ENCODE measurements at places on chromosomes 7 and 10.

DNA sequence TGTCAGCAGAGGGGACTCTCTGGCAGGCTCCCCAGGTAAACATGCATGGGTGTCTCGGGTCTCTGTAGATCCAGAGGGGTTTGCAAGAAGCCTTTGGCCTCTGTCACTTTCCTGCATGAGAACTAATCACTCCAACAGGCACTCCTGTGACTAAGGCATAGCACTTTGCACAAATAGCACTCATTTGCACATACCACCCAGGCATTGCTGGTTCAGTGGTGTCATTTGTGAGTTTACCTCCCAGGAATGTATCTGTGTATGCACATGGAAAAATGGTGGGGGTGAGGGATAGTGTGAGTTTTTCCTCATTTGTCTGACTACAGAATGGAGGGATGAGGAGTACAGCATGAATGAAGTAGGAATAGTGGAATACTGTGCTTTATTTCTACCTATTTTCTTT lies 39.5 kb downstream of the CNNM1 start:
- H3K27me3 ChIP-seq, result peaks cover 35% of the 10 kb centered on the region
- H3K27ac ChIP-seq, result no peak overlapping the region
- no peak for DNase-seq
- no peaks in the 10 kb centered on the region for H3K36me3 ChIP-seq
- H3K4me3 ChIP-seq, result no peak overlapping the region

GRCh38 chr10:18797286-18797685 lies 138.1 kb downstream of the ARL5B start:
- H3K36me3 ChIP-seq, result no peaks in the 10 kb centered on the region
- H3K4me3 ChIP-seq, result no peak overlapping the region
- no peak for DNase-seq
- H3K4me1 ChIP-seq, result peaks cover 8% of the 10 kb centered on the region

DNA sequence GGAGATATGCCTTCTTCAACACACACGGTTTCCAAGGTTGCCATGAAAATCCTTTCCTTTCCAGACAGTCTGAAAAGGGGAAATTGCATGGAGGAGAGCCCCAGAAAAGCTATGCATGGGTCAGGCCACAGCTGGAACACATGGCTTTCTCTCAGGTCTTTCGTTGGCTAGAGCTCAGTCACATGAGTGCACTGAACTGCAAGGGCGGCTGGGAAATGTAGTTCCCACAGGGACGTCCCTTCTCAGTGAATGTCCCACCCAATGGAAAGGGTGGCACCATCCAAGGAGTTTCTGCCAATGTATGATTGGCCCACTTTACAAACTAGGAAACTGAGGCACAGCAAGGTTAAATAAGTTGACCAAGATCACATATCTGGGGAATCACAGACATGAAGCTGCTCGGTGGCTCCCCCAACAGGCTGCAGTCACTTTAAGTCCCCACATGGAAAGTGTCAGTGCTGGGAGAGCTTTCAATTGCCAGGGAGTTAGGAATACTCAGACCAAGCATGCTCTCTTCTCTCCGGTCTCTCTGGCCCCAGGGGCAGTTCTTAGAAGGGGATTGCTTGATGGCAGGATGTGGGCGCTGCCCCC lies 571.3 kb downstream of the GLRX3 start:
- no peak for DNase-seq
- no peak overlapping the region for H3K27ac ChIP-seq
- no peaks in the 10 kb centered on the region for H3K36me3 ChIP-seq
- H3K4me3 ChIP-seq, result no peak overlapping the region
- no peaks in the 10 kb centered on the region for H3K4me1 ChIP-seq
- no peaks in the 10 kb centered on the region for H3K27me3 ChIP-seq

GRCh38 chr10:130763071-130763470 lies 548.5 kb downstream of the TCERG1L start:
- no peaks in the 10 kb centered on the region for H3K27me3 ChIP-seq
- H3K4me1 ChIP-seq, result no peaks in the 10 kb centered on the region
- no peak overlapping the region for H3K4me3 ChIP-seq
- no peak overlapping the region for H3K27ac ChIP-seq
- no peaks in the 10 kb centered on the region for H3K36me3 ChIP-seq

DNA sequence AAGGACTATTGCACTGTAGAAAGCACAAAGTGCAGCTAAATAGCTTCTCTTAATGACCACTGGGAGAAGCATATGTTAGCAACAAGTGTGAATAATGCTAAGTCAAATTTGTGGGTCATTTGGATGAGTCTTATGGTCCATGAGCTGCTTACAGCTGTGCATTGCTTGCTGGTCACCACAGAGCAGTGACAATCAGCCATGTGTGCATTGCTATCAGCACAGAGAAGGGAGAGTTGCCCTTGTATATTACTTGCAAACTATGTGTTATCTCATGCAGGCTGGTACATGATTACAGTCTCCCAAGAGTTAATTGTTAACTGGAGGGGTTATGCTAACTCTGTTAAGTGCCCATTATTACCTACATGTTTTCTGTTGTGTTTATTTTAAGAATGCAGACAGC lies 25.7 kb downstream of the MRPS33 start:
- no peak overlapping the region for H3K4me3 ChIP-seq
- DNase-seq, result no peak
- no peaks in the 10 kb centered on the region for H3K36me3 ChIP-seq
- no peaks in the 10 kb centered on the region for H3K4me1 ChIP-seq

GRCh38 chr10:68611227-68611626 lies 51.1 kb downstream of the TET1 start:
- H3K27ac ChIP-seq, result no peak overlapping the region
- peaks cover 4% of the 10 kb centered on the region for H3K36me3 ChIP-seq
- no peak overlapping the region for H3K4me3 ChIP-seq
- no peaks in the 10 kb centered on the region for H3K4me1 ChIP-seq

DNA sequence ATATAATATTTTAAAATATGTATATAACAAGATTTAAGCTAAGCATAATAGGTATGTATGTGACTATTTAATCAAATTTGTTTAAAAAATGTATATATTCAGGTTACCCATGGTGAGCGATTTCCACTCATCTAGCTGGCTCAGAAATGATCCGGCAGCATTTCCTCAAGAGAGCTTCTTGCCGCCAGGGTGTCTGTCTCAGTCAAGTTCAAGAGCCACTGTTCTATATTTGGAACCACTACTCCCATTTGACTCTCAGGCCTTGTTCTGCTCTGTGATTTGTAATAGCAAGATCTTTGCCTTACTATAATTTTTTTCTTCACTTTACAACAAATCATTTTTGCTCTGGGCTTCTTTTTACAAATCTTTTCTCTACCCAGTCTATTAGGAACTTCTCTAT lies 48.7 kb upstream of the CNTNAP2 start:
- DNase-seq, result no peak
- no peaks in the 10 kb centered on the region for H3K27me3 ChIP-seq
- H3K4me3 ChIP-seq, result no peak overlapping the region

- no peaks in the 10 kb centered on the region for H3K4me1 ChIP-seq
- H3K27ac ChIP-seq, result peak overlapping the region; percentile 97
- no peaks in the 10 kb centered on the region for H3K27me3 ChIP-seq
- H3K4me3 ChIP-seq, result peak overlapping the region; percentile 91
These were observed 975 bp downstream of the GLCCI1 start for GRCh38 chr7:7969306-7970236.

DNA sequence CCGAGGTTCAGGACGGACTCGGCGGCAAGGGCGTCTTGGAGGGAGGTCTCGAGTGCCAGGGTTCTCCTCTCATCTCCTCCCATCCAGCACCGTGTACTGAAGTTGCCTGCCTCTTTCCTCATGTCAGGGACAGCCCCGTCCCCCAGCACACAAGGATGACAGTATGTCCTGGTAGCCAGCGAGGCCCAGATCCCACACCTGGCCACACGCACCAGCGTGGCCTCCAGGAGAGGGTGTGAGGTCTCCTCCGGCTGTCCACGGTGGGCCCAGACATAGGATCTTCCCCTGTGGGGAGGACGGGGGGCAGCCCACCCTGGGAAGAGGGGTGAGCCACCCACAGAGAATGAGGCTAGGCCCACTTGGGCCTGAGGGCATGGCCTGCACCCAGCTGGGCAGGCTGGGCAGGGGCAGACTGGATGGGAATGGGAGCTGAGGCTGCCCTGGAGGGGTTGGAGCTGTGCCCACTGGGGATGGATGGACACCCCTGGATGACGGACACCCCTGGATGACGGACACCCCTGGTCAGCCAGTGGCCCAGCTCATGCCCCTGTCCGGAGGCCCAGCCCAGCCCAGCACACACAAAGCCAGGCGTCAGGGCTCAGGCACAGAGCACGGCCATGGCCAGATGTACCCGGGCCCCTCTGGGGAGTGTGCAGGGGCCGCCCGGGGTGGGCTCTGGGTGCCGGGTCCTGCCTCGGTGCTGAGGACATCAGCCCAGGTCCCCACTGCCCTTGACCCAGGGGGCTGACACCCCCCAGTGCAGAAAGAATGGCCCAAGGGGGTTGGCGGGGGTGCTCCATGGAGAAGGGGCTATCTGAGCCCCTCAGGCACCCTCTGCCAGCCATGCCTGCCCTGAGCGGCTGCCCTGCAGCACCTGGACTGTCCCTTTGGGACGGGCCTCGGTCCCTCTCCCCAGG lies 30.9 kb upstream of the CFAP46 start:
- H3K27ac ChIP-seq, result no peak overlapping the region
- H3K27me3 ChIP-seq, result peaks cover 77% of the 10 kb centered on the region
- no peak for DNase-seq
- peaks cover 16% of the 10 kb centered on the region for H3K4me1 ChIP-seq
- H3K36me3 ChIP-seq, result no peaks in the 10 kb centered on the region
- H3K4me3 ChIP-seq, result no peak overlapping the region

DNA sequence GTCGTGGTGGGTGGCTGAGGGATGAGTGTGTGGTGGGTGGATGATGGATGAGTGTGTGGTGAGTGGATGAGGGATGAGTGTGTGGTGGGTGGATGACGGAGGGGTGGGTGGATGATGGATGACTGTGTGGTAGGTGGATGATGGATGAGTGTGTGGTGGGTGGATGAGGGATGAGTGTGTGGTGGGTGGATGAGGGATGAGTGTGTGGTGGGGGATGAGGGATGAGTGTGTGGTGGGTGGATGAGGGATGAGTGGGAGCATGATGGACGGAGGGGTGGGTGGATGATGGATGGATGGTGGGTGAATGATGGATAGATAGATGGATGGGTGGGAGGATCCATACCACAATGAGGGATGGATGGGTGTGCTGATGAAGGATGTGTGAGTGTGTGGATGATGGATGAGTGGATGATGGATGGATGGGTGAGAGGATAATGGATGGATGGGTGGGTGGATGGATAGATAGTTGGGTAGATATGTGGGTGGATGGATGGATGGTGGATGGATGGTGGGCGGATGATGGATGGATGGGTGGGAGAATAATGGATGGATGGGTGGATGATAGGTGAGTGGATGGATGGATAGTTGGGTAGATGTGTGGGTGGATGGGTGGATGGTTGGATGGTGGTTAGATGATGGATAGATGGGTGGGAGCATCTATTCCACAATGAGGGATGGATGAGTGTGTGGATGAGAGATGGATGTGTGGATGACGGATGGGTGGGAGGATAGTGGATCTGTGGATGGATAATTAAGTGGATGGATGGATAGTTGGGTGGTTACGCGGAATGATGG lies 266.8 kb downstream of the CELF2 start:
- H3K36me3 ChIP-seq, result peaks cover 3% of the 10 kb centered on the region
- no peaks in the 10 kb centered on the region for H3K4me1 ChIP-seq
- DNase-seq, result no peak
- no peak overlapping the region for H3K4me3 ChIP-seq
- no peaks in the 10 kb centered on the region for H3K27me3 ChIP-seq

DNA sequence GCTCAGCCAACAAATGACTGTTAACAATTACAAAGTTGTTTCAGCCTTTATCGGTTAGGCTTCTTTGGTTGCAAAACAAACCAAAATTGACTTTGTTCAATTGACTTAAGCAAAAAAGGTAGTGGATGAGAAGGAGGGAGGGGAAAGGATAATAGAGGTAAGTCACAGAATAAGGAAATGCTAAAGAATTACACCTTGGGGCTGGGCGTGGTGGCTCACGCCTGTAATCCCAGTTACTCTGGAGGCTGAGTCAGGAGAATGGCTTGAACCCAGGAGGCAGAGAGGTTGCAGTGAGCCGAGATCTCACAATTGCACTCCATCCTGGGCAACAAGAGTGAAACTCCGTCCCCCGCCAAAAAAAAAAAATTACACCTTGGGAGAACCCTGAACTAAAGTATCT lies 41.4 kb downstream of the AHCYL2 start:
- no peak overlapping the region for H3K4me3 ChIP-seq
- DNase-seq, result no peak
- H3K36me3 ChIP-seq, result no peaks in the 10 kb centered on the region
- H3K27me3 ChIP-seq, result no peaks in the 10 kb centered on the region
- peaks cover 10% of the 10 kb centered on the region for H3K4me1 ChIP-seq

- H3K4me3 ChIP-seq, result no peak overlapping the region
- no peak for DNase-seq
- H3K4me1 ChIP-seq, result peaks cover 4% of the 10 kb centered on the region
- H3K36me3 ChIP-seq, result no peaks in the 10 kb centered on the region
- H3K27me3 ChIP-seq, result no peaks in the 10 kb centered on the region
These were observed 221.5 kb downstream of the ADAM12 start for GRCh38 chr10:126166797-126167196.

GRCh38 chr10:26367771-26368170 lies 70.4 kb upstream of the APBB1IP start:
- no peaks in the 10 kb centered on the region for H3K27me3 ChIP-seq
- no peaks in the 10 kb centered on the region for H3K4me1 ChIP-seq
- no peaks in the 10 kb centered on the region for H3K36me3 ChIP-seq
- DNase-seq, result peak; percentile 64
- H3K4me3 ChIP-seq, result no peak overlapping the region

- no peak for DNase-seq
- no peaks in the 10 kb centered on the region for H3K27me3 ChIP-seq
- peak overlapping the region; percentile 59 for H3K4me3 ChIP-seq
- H3K36me3 ChIP-seq, result no peaks in the 10 kb centered on the region
- H3K4me1 ChIP-seq, result peaks cover 13% of the 10 kb centered on the region
These were observed 464 bp downstream of the KIAA1217 start for GRCh38 chr10:24209432-24209771.

DNA sequence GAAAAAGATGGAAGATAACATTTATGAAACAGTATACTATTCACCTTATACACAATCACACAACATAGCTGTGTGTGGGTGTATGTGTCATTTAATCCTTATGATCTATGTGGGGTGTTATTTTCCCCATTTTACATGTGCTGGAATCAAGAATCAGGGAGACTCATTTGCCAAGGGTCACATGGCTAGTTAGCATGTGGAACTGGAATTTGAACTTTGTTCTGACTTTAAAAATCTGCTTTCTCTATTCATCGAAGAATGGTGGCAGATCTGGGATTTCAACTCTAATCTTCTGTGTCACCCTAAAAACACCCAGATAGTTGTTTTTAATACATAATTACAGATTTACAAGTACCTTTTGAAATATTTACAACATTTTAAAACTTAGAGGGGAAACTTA lies 65.2 kb downstream of the ADAM22 start:
- H3K27ac ChIP-seq, result no peak overlapping the region
- DNase-seq, result no peak
- no peaks in the 10 kb centered on the region for H3K36me3 ChIP-seq
- H3K4me3 ChIP-seq, result no peak overlapping the region
- H3K27me3 ChIP-seq, result no peaks in the 10 kb centered on the region

Data from neuronal stem cell (in vitro differentiated cells).